ENCODE measurements at places on chromosomes 1 and 21.

DNA sequence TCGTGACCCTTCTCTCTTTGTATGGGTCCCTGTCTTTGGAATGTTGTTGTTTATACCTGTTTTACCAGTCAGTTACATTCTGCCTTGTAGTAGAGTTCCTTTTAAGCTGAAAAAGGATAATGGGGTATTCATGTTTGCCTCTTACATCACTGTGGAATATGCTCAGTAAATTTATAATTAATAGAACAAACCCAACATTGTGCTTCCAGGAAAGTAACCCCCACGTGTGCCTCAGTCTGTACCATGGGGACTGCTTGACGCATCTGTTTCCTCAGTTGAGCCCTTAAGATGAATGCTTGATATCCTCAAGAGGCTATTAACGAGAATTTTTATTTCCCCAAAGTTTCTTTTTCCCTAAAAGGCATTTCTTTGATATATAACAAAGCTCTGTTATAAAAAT, 73.4 kb downstream of the ST6GALNAC3 start:
- DNase-seq, result no peak

DNA sequence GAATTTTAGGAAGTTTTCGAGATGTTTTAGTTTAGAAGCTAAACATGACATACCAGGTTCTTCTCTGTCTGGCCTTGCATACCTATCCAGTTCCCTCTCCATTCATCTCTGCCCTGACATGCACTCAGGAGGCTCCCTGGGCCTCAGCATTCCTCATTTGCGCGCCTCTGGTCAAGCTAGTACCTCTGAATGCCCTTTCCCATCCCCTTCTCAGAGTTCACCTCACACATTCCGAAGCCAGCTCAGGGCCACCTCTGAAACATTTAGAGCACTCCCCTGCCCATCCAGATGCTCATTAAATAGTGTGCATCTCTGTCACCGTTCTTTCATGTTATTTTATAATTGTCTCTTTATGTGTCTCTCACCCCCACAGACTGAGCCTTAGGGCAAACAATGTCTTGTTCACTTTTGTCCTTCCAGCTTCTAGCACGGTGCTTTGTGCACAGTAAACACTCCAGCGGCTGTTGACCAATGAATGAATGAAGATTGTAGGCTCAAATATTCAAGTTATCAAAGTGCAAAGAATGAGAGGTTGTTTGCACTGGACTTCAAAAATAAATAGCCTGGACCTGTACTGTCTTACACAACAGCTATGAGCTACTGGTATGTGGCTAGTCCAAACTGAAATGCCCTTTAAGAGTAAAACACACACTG, 1.2 kb upstream of the DHCR24 start:
- no peak for DNase-seq

- no peak for DNase-seq
Measured at GRCh38 chr1:67465375-67465774, 35.2 kb upstream of the SERBP1 start.

DNA sequence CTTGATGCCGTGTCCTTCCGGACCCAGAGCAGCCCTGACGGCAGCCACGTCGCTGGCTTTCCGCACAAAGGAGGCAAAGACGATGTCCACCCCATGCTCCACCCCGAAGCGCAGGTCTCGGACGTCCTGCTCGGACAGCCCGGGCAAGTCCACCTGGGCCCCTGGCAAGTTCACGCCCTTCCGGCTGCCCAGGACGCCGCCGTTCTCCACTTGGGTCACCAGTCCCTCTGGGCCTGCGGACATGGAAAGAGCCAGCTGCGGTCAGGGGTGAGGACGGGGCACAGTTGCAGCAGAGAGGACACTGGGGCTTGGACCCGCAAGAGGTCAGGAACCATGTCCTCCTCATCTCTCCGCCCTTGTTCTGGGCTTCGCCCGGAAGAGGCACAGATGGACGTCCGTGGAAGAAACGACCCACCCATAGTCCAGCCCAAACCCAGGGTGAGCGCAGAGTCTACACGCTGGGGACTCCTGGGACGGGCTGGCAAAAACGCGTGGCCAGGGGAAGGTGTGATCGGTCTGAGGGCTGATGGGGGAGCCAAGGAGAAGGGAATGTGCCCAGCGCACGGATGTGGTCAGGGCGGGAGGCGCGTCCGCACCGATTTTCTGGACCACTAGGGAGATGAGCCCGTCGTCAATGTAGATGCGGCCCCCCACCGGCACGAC, 6.6 kb downstream of the PKLR start:
- DNase-seq, result no peak

DNA sequence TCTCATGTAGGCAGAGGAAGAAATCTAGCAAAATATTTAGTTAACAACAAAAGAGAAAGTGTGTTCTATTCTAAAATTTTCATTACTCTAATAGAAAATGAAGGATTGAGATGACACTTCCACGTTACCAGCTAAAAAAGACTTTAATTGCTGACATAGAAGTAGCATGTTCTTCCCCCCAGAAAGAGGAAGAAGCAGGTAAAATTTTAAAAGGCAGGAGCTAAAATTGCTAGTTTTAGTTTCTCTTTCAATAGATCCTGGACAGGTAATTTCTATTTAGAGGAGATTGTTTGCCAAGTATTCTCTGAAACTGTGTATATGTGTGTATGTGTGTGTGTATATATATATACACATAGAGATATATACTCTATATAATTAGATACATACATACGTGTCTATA, 248.1 kb upstream of the FMN2 start:
- no peak for DNase-seq

GRCh38 chr1:238582816-238583215, 692.1 kb upstream of the ZP4 start:
- DNase-seq, result no peak

GRCh38 chr21:37535130-37535529, 168.6 kb downstream of the DYRK1A start:
- no peak for DNase-seq

DNA sequence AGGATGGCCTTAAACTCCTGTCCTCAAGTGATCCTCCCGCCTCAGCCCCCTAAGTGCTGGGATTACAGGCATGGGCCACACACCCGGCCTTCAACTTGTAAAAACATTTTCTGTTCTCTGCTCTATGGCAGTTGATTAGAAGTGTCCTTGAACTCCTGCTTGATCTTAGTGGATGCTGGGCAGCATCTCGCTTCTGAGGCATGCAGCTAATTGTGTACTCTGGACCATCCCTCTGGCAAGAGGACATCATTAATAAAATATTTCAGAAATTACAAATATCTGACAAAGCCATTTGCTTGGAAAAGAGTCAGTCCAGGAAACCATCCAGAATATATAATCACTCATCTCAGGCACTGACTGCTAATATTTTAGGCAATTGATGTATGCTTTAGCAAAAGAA, 8.1 kb downstream of the NGF start:
- DNase-seq, result no peak

- peak; percentile 36 for DNase-seq
Measured at GRCh38 chr1:180918519-180918918, 5.8 kb downstream of the KIAA1614 start.

DNA sequence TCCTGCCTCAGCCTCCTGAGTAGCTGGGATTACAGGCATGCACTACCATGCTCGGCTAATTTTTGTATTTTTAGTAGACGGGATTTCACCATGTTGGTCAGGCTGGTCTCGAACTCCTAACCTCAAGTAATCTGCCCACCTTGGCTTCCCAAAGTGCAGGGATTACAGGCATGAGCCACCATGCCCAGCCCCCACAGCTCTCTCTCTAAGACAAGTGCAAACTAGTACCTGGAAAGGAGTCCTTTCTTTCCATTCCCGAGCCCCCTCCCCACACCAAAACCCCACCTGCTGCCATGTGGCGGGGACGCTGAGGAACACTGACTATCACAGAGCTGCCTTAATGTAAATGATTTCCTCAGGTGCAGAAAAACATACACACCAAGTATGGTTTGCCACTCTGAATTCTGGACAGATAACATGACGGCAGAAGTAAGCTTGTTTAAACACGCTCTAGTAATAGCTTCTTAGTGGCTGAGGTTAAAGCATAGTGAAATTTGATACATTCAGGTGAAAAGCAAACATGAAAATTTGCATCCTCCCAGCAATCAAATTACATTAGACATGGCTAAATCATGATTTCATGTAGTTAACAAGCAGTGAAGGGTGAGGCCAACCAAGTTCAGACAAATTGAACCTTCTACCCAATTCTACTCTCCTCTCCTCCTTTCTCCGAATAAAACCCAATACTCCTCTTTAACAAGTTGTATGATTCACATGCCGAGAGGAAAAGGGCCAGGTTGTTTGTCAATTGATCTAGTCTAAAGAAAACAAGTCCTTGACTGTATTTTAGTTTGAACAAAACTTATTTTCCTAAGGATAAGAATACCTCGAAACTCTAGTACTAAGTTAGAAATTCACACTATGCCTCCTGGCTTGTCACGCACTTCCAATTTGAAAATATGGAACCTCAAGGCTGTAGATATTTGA, 19.8 kb downstream of the ERRFI1 start:
- no peak for DNase-seq

DNA sequence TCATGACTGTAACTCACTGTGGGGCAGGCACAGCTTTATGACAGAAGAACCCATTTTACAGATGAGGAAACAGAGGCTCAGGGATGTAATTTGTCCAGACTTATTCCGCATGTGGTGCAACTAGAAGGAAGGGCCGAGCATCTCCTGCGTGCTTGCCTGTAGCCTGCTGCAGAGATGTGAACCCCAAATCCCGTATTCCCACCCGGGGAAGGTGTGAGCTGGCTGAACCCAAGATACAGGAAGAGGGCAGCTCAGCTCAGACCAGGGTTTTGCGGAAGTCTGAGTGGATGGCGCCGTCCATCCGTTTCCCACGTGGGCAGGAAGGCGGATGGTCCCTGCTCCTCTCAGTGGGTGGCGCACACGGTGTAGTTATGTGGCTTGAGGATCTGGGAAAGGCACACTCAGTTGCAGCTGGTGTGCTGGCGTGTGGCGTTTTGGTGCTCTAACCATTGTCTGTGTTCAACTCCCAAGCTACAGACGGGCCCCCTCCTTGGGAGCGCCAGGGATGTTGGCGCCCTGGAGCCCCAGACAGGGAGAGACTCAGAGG, 1.2 kb downstream of the CROCC start:
- DNase-seq, result no peak

GRCh38 chr1:109768820-109769219, 5.1 kb upstream of the EPS8L3 start:
- no peak for DNase-seq

- DNase-seq, result no peak
Measured at GRCh38 chr1:228154670-228155571, 5.2 kb downstream of the GJC2 start.

- no peak for DNase-seq
Measured at GRCh38 chr1:153070243-153070642, 1.2 kb downstream of the SPRR2B start.

- DNase-seq, result no peak
Measured at GRCh38 chr1:71804140-71804539, 478.2 kb downstream of the NEGR1 start.

DNA sequence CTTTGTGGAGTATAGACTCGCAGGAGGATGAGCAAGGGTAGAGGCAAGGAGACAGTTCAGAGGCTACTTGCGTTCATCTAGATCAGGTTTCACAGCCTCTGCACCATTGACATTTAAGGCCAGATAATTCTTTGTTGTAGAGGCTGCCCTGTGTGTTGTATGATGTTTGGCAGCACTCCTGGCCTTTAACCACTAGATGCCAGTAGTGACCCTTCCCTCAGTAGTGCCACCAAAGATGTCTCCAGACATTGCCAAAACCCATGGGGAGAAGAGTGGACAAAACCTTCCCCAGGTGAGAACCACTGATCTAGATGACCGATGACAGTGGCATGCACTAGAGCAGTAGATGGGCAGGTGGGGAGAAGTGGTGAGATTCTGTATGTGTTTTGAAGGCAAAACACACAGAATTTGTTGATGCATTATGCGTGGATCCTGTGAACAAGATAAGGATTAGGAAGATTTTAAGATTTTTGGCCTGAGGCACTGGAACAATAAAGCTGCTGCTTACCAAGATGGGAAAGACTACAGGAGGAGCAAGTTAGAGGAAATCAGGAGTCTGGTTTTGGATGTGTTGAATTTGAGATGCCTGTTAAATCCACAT, 9.9 kb upstream of the COG2 start:
- DNase-seq, result peak; percentile 20

DNA sequence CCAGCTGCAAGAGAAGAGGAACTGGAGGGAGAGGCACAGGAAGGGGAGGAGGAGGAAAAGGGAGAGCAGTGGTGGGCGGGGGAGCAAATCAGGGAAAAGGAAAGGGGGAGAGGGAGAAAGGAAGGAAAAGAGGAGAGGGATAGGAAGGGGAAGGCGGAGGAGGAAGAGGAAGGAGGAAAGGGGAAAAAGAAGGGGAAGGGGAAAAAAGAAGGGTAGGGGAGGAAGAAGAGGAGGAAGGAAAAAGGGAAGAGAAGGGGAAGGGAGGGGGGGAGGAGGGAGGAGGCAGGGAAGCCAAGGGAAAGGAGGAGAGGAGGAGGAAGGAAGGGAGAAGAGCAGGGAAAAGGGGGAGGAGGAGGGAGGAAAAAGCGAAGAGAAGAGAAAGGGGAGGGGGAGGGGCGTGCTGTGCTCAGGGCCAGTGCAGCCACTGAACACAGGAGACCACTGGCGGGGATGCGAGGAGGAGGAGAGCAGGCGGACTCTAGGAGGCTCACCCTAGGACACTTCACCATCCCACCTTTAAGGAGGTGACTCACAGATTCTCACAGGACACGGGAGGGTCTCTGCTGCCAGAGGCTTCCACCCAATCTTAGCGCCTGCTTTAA, 33.1 kb downstream of the PGBD5 start:
- no peak for DNase-seq

DNA sequence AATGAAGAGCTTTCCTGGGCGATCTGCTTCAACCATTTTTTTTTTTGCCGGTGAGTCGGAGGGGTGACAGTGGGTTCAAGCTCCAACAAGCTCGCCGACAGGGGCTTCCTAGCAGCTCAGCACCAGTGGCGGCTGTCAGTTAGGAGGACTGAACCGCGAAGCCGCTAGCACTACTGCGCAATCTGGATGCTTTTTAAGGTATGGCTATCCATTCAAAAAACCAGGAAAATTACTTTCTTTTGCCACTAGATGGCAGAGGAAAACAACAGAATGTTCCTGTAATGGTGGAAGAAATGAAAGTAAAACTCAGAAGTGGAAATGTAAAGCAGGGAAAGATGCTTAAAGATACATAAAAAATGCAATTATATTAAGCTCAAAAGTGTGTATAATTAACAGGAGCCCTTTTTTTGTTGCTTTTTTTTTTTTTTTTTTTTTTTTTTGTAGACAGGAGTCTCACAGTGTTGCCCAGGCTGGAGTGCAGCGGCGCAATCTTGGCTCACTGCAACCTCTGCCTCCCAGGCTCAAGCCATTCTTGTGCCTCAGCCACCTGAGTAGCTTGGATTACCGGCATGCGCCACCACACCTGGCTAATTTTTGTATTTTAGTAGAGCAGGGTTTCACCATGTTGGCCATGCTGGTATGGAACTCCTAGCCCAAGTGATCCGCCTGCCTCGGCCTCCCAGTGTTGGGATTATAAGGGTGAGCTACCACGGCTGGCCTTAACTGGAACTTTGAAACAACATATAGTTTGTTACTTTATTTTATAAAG, 8.5 kb downstream of the KYAT3 start:
- DNase-seq, result no peak

- no peak for DNase-seq
Measured at GRCh38 chr1:117759535-117759934, 153.7 kb downstream of the TENT5C start.

- DNase-seq, result no peak
Measured at GRCh38 chr1:88923224-88923623, 31.9 kb upstream of the GTF2B start.

Measured in nephron progenitor cell (in vitro differentiated cells).